ENCODE measurements at places on chromosomes 3 and 15.

DNA sequence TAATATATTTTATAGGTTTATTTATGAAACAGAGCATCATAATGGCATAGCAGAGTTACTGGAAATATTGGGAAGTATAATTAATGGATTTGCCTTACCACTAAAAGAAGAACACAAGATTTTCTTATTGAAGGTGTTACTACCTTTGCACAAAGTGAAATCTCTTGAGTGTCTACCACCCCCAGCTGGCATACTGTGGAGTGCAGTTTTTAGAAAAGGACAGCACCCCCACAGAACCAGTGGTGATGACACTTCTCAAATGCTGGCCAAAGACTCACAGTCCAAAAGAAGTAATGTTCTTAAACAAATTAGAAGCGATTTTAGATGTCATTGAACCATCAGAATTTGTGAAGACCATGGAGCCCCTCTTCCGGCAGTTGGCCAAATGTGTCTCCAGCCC is 58.1 kb downstream of the DNAH1 start:
- H3K4me3 ChIP-seq, result no peak overlapping the region
- no peaks in the 10 kb centered on the region for H3K27me3 ChIP-seq
- H3K27ac ChIP-seq, result no peak overlapping the region
- no peak for DNase-seq
- peaks cover 15% of the 10 kb centered on the region for H3K36me3 ChIP-seq

DNA sequence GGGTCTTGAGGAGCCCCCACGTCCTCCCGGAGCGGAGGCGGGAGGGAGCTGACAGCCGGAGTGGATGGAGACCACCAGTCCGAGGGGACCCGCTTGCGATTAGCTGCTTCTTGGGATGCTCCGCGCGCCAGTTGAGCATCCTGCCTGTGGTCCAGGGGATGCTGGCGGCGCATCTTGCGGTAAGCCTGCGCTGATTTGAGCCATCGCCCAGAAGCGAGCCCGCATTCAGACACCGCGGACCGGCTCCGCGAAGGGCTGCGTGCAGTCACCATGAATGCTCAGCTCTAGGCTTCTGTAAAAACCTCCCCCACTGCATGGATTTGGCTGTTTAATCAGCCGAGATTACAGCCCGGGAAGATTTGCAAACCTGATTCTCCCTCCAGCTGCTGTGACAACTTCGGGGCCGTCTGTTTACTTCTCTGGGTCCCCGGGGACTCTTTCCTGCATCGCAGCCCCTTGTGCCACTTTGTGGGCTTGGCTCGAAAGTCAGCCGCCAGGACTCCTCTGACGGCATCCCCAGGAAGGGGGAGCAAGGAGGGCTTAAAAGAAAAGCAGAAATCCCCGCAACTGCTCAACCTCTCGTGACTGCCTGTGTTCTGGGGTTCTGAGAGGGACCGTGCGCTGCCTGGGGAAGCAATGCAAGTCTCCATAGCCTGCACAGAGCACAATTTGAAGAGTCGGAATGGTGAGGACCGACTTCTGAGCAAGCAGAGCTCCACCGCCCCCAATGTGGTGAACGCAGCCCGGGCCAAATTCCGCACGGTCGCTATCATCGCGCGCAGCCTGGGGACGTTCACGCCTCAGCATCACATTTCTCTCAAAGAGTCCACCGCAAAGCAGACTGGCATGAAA is 171.1 kb downstream of the KCNAB1 start:
- peak; percentile 15 for DNase-seq
- peaks cover 17% of the 10 kb centered on the region for H3K4me1 ChIP-seq
- H3K27me3 ChIP-seq, result peaks cover 69% of the 10 kb centered on the region

DNA sequence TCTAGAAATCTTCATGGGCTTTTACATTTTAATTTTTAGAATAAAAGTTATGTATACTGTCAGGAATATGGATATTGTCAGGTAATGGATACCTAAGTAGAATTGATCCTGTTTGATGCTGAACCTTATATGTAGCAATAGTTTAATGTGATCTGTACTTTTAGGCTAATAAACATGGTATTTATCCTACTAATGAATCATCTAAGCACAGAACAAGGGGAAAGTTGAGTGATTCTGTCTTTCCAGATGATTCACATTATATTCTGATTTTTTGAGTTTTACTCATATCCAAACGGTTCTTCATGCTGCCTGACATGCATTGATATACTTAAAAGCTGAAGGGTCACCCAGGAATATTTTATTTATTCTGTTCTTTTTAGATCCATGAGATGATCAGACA is 34.5 kb downstream of the FANCI start:
- no peak overlapping the region for H3K27ac ChIP-seq
- no peaks in the 10 kb centered on the region for H3K4me1 ChIP-seq
- no peak for DNase-seq
- no peaks in the 10 kb centered on the region for H3K36me3 ChIP-seq
- no peaks in the 10 kb centered on the region for H3K27me3 ChIP-seq

DNA sequence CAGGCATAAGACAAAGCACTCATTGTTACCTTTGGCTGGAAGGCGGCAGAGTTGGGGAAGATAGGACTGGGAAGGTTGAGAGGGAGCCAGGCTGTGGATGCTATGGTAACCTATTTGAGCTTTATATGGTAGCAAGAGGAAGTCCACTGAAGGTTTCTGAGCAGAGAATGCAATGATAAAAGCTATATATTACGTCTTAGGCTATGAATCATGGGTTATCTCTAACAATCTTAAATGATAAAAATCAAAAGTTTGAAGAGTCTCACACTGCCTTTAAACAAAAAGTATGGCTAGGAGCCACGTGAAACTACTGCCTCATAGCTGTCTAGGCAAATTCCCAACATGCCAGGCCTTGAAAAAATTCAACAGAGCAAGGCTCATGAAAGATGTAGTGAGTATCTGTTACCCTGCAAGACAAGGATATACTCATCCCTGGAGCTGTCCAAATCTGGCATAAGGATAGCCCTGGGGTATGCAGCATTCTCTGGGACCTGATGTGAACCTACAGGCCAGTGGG is 4.1 kb downstream of the P3H2 start:
- peaks cover 19% of the 10 kb centered on the region for H3K4me1 ChIP-seq
- no peak overlapping the region for H3K4me3 ChIP-seq
- no peak for DNase-seq
- H3K27ac ChIP-seq, result no peak overlapping the region

DNA sequence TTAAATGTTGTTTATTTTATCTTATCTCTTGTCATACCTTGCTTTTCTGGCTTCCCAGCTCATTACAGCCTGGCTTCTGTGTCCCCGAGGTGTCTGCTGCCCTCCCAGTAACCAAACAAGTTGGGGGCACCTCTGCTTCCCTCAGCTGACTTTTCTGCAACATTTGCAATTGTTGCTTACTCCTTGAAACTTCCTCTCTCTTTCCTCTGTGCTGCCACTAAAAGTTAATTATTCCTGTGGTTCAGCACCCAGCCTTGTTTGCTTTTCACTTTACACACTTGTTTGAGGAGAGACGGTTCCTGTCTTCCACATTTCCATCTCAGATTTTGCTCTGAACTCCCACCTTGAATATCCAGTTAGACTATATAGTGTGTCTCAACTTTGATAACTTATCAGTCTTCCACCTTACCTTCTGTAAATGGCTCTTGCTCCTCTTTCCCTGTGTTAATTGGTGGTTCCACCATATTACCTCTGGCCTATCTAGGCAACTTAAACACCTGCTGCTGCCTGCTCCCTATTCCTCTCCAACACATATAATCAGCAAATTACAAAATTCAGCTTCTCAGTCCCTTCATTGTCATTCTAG is 21.6 kb downstream of the MCTP2 start:
- H3K27me3 ChIP-seq, result peaks cover 44% of the 10 kb centered on the region
- no peak overlapping the region for H3K4me3 ChIP-seq
- H3K27ac ChIP-seq, result no peak overlapping the region
- H3K4me1 ChIP-seq, result no peaks in the 10 kb centered on the region

- H3K36me3 ChIP-seq, result no peaks in the 10 kb centered on the region
- H3K27ac ChIP-seq, result peak overlapping the region; percentile 37
- H3K4me3 ChIP-seq, result no peak overlapping the region
- DNase-seq, result no peak
- no peaks in the 10 kb centered on the region for H3K27me3 ChIP-seq
- H3K4me1 ChIP-seq, result peaks cover 12% of the 10 kb centered on the region
Measured at GRCh38 chr15:26561896-26562295, 211.0 kb downstream of the GABRB3 start.

DNA sequence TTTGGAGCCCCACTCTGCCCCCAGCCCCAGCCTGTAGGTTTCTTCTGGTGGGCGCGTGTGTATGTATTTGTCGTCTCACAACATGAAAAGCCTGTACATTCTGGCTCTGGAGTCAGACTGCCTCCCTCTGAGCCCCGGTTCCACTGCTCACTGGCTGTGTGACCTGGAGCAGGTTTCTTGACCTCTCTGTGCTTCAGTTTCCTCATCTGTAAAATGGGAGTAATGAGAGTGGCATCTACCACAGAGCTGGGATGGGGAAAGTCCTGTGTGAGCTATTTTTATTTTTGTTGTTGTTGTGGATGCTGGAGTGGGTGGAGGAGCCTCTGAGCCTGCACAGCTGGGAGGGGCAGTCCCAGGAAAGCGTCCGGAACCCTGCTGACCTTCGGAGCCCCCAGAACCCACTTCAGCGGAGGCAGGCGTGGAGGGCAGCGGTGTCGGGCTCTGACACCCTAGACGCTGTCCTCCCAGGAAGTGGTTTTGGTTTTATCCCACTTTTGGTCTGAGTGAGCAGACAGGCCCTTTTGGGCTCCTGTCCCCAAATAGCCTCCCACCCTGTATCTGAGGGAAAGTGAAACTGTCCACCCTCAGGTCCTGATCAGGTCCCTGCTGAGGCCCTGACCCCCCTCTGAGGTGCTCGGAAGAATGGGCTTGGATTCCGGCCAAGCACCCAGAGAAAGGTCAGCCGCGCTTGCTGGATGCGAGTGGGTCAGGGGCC is 103.5 kb downstream of the CHSY1 start:
- DNase-seq, result no peak
- no peak overlapping the region for H3K4me3 ChIP-seq
- no peak overlapping the region for H3K27ac ChIP-seq
- no peaks in the 10 kb centered on the region for H3K27me3 ChIP-seq

DNA sequence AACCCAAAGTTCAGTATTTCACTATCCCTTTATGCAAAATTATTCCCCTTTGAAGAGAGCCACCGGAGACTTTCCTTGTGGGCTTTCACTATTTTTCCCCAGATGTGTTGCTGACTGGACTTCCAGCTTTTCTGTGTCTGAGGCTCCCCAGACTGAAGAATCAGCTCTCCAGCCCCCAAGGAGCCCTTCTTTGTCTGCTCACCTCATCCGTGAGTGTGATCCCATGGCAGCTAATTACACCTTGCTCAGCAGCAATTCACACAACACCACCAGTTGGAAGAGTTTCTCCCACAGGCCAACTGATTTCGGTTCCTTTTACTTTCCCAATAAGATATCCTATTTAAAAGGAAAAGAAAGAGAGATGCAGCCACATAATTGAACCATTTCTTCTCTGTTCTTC is 249.5 kb upstream of the TRIM42 start:
- no peak for DNase-seq
- H3K4me3 ChIP-seq, result no peak overlapping the region
- peaks cover 10% of the 10 kb centered on the region for H3K27me3 ChIP-seq
- no peak overlapping the region for H3K27ac ChIP-seq
- H3K36me3 ChIP-seq, result no peaks in the 10 kb centered on the region
- H3K4me1 ChIP-seq, result peaks cover 8% of the 10 kb centered on the region

DNA sequence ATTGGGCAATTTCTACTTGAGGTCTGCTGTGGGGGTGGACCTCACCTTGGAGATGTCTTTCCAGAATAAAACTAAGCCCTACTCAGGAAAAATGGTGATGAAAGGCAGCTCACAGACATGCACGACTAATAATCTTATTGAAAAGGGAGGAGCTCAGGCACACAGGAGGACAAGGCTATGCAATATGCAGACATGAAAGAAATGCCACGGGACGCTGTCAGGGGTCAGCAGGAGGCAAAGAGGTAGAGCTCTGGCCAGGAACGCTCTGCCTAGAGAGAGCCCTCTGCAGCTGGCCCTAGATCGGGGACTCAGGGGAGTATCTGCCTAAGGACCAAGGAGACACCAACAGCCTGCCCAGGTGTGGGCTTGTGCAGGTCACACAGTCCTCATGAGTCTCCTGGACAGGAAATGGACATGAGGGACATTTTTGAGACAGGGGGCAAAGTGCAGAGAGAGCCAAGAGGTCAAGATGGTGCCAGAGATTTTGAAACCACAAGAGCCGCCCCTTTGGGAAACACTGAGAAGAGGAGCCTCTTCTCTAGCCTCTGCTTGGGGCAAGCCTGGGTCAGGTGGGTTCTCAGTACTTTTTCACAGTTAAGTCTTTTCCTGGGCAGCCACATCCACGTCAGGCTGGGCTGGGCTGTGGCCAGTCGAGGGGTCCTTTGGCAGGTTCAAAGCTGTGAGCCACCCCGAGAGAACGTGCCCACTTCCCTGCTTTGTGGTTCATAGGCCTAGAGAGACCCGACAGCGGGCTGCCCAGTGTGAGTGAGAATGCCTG is 23.2 kb downstream of the EAF1 start:
- H3K27me3 ChIP-seq, result no peaks in the 10 kb centered on the region
- H3K4me1 ChIP-seq, result no peaks in the 10 kb centered on the region
- no peak for DNase-seq
- H3K36me3 ChIP-seq, result no peaks in the 10 kb centered on the region
- H3K4me3 ChIP-seq, result no peak overlapping the region

DNA sequence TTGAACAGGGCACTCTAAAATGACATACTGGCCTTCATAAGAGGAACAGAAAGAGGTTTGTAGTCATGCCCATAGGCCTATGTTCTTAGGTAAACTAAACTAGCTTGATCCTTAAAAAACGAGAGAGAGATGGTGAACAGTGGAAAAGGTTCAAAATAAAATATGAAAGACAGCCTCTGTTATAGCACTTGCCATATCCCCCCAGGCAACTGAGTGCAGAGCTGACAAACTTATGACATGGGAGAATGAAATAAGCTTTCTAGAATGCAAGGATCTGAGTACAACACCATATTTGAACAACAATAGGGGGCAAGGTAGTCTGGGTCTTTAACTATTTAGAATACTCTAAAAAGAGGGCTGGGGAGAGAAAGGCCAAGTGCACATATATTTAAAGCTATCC is 700.6 kb upstream of the CFAP20DC start:
- no peak overlapping the region for H3K4me3 ChIP-seq
- no peak overlapping the region for H3K27ac ChIP-seq
- no peaks in the 10 kb centered on the region for H3K4me1 ChIP-seq
- H3K27me3 ChIP-seq, result no peaks in the 10 kb centered on the region
- H3K36me3 ChIP-seq, result no peaks in the 10 kb centered on the region

Data from left ventricle myocardium inferior (tissue), 1 donor.